ENCODE measurements at places on chromosomes 6 and 20. TPM values are rescaled to one million over a fixed set of nuclear protein-coding genes. Genes with fewer than 3 reads are reported as not detected.
A peak's percentile ranks its signal among the peaks of the same experiment; 100 is the strongest.

DNA sequence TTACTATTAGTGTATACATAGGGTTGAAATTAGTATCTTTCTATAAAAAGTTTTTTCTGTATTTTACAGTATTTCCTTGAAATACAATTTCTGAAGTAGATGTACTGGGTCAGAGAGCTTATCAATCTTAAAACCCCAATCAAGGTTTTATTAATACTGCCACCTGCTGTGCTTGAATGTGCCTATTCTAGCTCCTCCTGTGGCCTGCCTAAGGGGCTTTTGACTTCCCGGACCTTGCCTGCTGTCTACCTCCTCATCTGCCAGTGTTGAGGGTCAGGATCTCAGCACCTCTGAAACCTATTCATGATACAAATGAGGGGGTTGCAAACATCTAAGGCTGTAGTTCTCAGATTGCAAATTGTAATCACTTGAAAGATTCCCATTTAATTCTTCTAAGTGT, 9.2 kb downstream of the PACRG start:
- DNase-seq: no peak

DNA sequence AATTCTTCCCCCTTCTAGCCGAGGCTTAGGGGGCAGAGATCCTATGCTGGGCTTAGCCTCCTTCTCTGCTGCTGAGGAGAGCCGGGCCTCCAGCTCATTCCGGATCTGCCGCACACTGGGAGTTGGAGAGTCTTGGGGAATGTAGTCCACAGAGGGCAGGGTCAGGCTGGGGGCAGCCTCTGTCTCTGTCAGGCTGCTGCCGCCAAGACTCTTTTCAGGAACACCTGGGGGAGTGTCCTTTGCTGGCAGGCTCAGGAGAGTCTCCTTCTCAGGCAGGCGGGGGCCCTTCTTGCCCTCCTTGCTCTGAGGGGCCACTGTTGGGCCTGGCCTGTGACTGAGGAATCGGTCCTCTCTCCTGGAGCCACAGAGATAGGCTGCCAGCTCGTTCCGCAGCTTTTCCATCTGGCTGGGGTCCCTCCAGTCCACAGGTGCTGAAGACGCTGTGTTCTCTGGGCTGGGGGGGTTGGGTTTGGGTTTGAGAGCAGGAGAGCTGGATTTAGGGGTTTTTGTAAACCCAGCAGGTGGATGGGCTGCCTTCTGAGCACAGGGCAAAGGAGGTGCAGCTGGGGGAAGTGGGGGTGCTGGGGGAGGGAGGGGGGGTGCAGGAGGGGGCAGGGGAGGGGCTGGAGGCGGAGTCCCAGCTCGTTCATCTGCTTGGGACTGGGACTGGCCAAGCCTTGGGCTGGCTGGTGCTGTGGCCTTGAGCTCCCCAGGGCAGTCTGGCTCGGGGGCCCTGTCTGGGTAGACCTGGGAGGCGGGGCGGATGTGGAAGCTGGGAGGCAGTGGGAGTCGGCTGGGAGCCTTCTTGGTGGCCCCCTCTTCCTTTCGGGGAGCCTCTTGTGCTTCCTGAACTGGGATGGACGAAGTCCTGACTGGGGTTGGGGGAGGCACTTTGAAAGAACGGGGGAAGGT, 36.1 kb downstream of the C6orf132 start:
- no peak for DNase-seq

Gene IRF4
- total RNA-seq: 0.24 TPM

- DNase-seq: peak; percentile 39
Observed at GRCh38 chr6:72553531-72554511, 68.0 kb upstream of the KCNQ5 start.

Gene OXT
- not detected for total RNA-seq

GRCh38 chr20:63126876-63127699, 88.8 kb downstream of the YTHDF1 start:
- no peak for DNase-seq

DNA sequence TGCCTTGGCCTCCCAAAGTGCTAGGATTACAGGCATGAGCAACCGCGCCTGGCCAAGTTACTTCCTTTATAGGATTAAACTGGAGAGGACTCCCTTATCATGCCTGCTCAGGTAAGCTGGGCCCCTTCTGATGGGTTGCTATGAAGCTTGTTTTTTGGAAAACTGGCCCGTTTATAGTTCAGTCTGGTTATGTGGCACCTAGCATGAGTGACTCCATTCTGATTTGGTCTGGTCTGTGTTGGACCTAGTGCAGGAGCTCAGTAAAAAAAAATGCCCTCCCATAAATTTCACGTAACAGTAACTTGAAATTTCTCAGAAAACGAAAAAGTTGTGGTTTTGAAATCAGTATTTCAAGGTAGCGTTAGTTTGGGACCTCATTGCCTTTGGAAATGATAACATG, 448.4 kb downstream of the HACE1 start:
- DNase-seq: no peak
